Thoracic aorta (tissue), 2 donors: ENCODE measurements at places on chromosomes 7 and 10. TPM values are rescaled to one million over a fixed set of nuclear protein-coding genes. Genes with fewer than 3 reads are reported as not detected.

GRCh38 chr7:74525881-74526280 is 72.2 kb downstream of the GTF2IRD1 start:
- DNase-seq = no peak

Gene NT5C2
- total RNA-seq = 114 TPM

DNA sequence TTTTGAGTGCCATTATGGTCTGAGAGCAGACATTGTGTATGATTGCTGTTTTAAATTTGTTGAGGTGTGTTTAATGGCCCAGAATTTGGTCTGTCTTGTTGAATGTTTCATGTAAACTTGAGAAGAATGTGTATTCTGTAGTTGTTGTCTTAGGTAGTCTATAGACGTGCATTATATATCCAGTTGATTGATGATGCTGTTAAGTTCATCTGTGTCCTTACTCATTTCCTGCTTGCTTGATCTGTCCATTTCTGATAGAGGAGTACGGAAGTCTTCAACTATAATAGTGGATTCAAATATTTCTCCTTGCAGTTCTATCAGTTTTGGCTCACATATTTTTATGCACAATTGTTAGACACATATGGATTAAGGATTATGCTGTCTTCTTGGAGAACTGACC is 16.0 kb downstream of the PTPN12 start:
- no peak for DNase-seq

Gene TDRD1
- total RNA-seq = 0.41 TPM

DNA sequence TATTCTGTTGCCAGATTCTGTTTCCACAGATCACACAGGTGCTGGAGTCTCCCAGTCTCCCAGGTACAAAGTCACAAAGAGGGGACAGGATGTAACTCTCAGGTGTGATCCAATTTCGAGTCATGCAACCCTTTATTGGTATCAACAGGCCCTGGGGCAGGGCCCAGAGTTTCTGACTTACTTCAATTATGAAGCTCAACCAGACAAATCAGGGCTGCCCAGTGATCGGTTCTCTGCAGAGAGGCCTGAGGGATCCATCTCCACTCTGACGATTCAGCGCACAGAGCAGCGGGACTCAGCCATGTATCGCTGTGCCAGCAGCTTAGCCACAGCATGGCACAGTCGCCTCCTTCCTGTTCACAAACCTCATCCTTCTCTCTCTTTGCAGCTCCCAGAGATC is 237.5 kb upstream of the PRSS1 start:
- DNase-seq = no peak

Gene PKD1L1
- total RNA-seq = 0.85 TPM

Gene CALHM3
- not detected for total RNA-seq

Gene KCTD7
- 31.0 TPM for total RNA-seq

DNA sequence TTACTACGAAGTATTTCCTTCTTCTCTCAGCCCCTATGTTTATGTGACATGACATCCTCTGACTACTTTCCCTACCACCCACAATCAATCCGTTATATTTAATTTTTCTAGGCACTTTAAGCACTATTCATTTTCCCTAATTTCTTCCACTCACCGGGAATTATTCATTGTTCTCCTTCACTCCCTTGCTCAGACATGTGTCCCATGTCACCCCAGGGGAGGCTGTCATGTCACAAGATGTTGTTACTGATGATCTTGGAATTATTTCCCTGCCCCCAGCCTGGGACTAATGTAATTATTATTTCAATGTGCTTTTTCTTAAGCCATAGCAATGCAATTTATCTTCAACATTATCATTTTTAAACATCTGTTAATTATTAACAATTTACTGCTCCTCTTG is 317.2 kb downstream of the PHF14 start:
- DNase-seq = no peak

Gene PALS2
- total RNA-seq = 16.4 TPM

DNA sequence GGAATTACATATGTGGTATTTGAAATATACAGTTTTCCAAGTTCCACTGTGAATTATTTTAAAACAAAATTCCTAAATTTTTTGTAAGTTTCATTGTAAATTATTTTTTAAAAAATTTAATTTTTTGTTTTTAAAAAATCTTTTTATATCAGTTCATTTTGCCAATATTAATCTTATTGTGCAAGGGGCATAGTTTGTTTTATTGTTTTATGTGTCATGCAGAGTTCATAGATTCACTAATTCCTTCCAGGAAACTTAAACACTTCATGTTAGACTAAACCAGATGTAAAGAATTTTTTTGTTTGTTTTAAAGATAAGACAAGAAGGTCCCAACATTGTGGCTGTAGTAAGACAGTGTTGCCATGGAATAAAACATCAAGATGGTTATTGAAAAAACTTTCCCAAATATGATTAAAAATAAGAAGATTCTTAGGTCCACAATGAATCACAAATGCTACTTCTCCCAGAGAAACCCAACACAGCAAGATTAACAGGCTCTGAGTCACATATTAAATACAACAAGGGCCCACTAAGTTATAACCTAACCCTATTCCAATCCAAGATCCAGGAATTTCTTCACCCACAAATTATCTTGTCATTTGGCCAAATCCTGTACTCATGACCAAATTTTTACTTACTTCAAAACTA is 464.7 kb upstream of the IGFBP3 start:
- no peak for DNase-seq

Gene AGBL3
- total RNA-seq = 0.54 TPM

- no peak for DNase-seq
These were observed 108.3 kb upstream of the HDAC9 start for GRCh38 chr7:18387191-18387735.
